Skeletal muscle cell (primary cell): ENCODE measurements at places on chromosomes 5 and 9.

GRCh38 chr9:109507421-109507838 lies 9.3 kb upstream of the PTPN3 start:
- DNase-seq, result peak; percentile 57

- DNase-seq, result no peak
Measured at GRCh38 chr9:120839146-120839545, 3.6 kb downstream of the PSMD5 start.

GRCh38 chr5:3392306-3392939 lies 203.2 kb upstream of the IRX1 start:
- no peak for DNase-seq

GRCh38 chr9:84751921-84752320 lies 82.4 kb downstream of the NTRK2 start:
- DNase-seq, result no peak

- peak; percentile 59 for DNase-seq
Measured at GRCh38 chr9:120344230-120344629, 235.7 kb downstream of the CDK5RAP2 start.

- DNase-seq, result no peak
Measured at GRCh38 chr5:178309271-178310013, 76.8 kb upstream of the PHYKPL start.

DNA sequence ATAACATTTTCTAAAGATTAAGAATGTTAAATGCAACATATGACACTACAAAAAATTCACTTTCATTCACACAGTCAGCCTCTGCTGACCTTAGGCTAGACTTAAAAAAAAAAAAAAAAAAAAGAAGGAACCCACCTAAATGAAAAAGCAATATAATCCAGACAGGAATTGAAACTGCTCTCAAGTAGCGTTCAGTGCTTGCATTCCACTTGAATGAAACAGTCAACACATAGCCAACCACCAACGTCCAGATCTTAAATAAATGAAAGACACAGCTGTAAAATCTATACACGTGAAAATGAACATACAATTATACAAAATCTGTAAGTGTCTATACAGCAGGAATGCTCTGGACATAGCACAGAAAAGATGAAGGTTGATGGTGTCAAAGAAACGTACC lies 11.4 kb downstream of the TMEM245 start:
- no peak for DNase-seq

- DNase-seq, result no peak
Measured at GRCh38 chr5:105030153-105030552, 1467.6 kb upstream of the NUDT12 start.

DNA sequence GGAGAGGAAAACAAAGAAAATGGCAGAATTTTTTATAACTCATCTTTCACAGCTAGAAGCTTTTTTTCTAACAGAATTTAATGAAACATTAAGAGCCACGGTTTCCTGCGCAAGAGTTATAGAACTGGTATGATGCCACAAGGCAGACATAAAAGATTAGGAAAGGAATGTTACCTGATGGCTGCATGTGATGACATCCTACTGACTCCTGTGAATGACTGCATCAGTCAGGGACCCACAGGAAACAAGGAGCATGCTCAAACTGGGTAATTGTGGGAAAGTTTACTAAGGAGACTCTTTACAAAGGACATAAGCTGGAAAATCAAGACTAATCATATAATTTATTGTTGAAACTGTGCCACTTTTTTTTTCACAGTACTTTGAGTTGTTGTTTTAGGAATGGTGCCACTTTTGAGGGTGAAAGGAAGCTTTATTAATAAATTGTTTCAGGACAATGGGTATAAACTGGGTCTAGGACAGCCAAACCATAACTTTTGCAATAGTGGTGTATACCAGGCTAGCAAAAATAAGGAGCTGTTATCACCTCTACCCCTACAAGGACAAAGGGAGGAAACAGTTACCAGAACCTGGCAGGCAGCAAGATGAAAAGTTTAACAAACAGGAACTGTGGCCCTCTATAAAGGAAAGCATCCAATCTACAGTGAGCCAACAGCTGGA lies 5.1 kb upstream of the TSLP start:
- DNase-seq, result no peak

GRCh38 chr9:75648034-75648433 lies 242.4 kb upstream of the PCSK5 start:
- no peak for DNase-seq

- no peak for DNase-seq
Measured at GRCh38 chr9:35569206-35569605, 35.9 kb upstream of the TESK1 start.

GRCh38 chr5:90071656-90072055 lies 337.9 kb downstream of the CETN3 start:
- DNase-seq, result no peak

- DNase-seq, result peak; percentile 14
Measured at GRCh38 chr9:117734523-117735314, 30.5 kb downstream of the TLR4 start.

DNA sequence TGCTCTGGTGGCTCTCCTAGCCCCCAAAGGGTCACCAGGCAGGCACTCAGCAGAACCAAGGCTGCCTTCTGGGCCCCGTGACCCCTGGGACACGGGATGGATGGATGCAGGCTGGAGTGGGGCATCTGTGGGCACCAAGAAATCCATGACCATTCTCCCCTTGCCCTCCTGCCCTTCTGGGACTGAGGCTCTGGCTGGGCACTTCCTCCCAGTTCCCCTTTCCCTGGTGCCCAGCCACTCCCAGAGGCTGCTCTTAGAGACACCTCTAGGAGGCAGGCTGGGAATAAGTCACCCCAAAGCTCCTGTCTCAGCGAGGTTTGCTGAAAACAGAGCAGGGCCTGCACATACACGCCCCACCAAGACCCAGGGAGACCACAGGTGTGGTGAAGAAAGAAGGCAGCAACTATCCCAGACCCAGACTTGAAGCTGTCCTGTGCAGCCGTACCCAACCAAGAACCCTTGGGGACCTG lies 943 bp downstream of the STING1 start:
- DNase-seq, result no peak

DNA sequence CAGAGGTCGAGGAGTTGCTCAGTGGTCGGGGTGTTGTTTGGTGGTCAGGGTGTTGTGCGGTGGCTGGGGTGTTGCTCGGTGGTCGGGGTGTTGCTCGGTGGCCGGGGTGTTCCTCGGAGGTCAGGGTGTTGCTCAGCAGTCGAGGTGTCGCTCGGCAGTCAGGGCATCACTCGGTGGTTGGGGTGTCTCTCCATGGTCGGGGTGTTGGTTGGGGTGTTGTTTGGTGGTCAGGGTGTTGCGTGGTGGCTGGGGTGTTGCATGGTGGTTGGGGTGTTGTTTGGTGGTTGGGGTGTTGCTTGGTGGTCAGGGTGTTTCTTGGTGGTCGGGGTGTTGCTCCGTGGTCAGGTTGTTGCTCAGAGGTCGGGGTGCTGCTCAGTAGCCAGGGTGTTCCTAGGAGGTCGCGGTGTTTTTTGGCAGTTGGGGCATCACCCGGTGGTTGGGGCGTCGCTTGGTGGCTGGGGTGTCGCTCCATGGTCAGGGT lies 11.0 kb upstream of the GPSM1 start:
- DNase-seq, result no peak

- DNase-seq, result no peak
Measured at GRCh38 chr5:146313027-146313426, 25.6 kb upstream of the POU4F3 start.

DNA sequence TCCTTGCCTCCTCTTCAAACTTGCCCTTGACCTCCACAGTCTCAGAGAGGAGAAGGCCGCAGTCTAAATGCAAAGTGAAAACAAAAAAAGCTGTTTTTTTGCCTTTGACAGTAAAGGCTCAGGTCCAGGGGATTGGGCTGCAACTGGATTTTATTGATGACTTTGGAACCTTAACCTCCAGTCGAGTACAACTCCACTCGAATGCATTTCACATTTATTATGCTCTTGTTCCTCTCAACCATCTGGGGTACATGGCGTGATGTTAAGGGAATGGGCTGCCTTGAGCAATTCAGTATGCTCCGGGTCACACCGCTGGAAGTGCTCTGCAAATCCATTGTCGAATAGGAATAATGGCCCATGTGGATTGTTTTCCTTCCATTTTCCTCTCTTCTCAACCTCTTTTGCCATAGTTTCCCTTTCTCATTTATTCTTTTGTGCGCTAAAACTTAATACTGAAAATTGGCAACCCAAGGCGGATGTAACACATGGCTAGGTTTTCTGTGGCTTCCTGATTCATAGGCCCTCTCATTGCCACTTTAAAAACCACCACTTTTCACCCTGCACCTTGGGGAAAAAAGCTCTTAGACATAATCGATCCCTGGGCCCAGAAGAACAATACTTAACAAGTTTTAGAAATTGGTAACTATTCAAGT lies 34.3 kb downstream of the ITK start:
- DNase-seq, result no peak
